ENCODE measurements at places on chromosomes 2 and 18.

- DNase-seq, result no peak
Observed at GRCh38 chr18:40911582-40912254, 1043.3 kb upstream of the PIK3C3 start.

GRCh38 chr18:59620381-59620780 is 76.8 kb downstream of the CCBE1 start:
- no peak for DNase-seq

DNA sequence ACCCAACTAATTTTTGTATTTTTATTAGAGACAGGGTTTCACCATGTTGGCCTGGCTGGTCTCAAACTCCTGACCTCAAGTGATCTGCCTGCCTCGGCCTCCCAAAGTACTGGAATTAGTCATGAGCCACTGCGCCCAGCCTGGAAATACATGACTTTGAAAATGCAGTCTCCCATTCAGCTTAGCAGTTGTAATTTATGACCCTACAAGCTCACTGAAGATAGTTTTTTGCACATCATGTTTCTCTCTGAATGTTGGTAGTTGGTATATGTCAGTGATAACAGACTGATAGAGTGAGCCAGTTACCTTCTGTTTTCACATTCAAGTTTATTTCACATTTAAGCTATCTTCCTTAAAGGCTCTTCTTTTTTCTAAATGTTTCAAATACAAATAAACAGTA is 7.1 kb downstream of the WDR7 start:
- no peak for DNase-seq

DNA sequence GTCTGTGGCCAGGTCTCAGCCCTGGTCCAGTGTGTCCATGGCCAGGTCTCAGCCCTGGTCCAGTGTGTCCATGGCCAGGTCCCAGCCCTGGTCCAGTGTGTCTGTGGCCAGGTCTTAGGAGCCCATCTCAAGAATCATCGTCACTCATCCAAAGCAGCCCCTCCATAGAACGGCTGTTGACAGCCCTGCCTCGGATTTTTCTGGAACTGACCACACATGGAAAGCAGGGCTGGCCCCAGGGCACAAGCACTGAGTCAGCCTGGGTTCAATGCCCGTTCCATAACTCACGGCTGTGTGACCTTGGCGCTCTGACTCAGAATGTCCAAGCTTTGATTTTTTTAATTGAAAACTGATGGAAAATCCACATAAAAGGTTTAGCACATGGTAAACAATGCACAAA is 59.9 kb upstream of the SNTG2 start:
- no peak for DNase-seq

- DNase-seq, result no peak
Observed at GRCh38 chr2:212958757-212959295, 192.6 kb downstream of the IKZF2 start.

GRCh38 chr2:185785851-185786473 is 47.4 kb downstream of the FSIP2 start:
- no peak for DNase-seq

GRCh38 chr2:67323209-67323991 is 73.7 kb upstream of the ETAA1 start:
- DNase-seq, result no peak

GRCh38 chr2:238568455-238569440 is 142.0 kb downstream of the ASB1 start:
- no peak for DNase-seq

GRCh38 chr2:112217854-112218253 is 37.0 kb downstream of the ZC3H8 start:
- no peak for DNase-seq

GRCh38 chr2:136314240-136314639 is 196.3 kb upstream of the CXCR4 start:
- DNase-seq, result no peak
